ENCODE measurements at places on chromosomes 1 and 21.
A peak's percentile ranks its signal among the peaks of the same experiment; 100 is the strongest.

GRCh38 chr1:8011923-8012858 lies 13.9 kb downstream of the ERRFI1 start:
- DNase-seq: no peak

DNA sequence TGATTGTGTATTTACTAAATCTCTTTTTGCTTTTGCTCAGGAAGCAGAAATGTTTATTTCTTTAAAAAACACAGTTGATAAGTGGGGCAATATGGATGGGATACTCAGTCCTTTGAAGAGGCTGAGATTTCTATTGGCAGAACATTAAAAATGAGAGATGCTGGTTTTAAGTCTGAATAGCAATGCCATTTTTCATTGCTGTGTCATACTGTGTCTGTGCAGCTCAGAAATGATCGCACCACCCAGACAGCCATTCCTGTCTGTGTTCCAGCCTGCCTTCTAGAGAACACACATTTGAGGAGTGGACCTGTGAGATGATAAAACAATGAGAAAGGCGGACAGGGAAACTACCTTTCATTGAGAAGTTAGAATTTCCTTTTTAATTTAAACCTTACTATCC lies 231.2 kb upstream of the USP24 start:
- no peak for DNase-seq

DNA sequence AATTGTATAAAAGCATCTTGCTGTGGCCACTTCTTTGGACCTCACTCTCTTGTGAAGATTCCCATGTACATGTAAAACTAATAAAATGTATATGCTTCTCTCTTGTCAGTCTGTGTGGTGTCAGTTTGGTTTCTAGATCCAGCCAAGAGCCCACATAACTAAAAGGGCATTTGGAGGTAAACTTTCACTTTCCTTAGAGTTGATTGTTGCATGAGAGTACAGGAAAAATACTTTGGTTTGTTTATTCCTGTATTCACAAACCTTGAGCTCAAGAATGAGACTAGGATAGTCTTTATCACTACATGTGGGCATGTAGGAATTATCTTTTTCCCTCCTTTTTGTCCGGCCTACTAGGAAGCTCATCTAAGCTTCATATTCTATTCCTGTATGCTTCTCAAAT lies 50.9 kb downstream of the KCTD3 start:
- no peak for DNase-seq

DNA sequence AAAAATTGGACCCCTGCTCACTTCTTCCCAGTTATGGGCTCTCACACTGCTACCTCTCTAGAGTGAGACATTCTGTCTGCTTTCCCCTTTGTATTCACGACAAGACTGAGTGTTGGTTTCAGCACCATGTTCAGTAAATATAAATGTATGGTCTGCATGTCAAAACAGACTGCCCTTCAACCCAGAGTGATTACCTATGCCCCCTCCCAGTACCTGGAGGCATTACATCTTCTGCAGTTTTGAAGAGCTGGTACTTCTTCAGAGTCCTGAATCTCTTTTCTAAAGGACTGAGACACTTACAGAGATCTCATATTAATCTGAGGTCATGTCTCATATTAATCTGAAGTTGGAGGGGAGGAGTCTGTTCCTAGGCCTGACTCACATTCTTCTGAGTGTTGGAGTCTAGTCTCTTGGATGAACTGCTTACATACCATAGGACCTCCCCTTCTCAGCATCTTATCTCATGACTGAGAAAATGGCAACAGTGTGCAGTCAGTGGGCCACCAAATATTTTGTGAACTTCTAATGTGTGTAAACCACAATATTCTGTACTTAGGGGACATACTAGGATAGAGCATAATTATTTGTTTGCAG lies 80.3 kb downstream of the RGL1 start:
- DNase-seq: no peak

DNA sequence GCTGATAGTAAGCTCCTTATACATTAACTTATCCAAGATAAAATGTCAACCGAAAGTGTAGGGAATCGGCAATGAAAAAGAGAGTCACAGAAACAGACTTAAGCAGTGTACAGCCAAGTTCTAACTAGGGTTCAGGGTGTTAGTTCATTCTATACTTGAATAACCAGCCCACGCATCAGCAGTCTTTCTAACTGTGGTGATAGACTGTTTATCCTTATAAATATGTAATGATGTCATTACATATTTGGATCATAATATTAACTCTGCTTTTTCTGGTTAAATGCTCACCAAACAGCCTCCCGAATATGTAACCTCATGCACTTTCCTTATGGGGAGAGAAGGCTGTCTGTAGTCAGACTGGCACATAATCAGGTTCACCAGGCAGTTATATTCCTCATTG lies 11.0 kb downstream of the HMCN1 start:
- no peak for DNase-seq

- DNase-seq: peak; percentile 62
These were observed at the start of gene CAMSAP2 for GRCh38 chr1:200738327-200738948. Gene CAMSAP2, plus strand, starts transcription at chr1:200738893. Its CDS starts 935 bp downstream, at chr1:200739828.

DNA sequence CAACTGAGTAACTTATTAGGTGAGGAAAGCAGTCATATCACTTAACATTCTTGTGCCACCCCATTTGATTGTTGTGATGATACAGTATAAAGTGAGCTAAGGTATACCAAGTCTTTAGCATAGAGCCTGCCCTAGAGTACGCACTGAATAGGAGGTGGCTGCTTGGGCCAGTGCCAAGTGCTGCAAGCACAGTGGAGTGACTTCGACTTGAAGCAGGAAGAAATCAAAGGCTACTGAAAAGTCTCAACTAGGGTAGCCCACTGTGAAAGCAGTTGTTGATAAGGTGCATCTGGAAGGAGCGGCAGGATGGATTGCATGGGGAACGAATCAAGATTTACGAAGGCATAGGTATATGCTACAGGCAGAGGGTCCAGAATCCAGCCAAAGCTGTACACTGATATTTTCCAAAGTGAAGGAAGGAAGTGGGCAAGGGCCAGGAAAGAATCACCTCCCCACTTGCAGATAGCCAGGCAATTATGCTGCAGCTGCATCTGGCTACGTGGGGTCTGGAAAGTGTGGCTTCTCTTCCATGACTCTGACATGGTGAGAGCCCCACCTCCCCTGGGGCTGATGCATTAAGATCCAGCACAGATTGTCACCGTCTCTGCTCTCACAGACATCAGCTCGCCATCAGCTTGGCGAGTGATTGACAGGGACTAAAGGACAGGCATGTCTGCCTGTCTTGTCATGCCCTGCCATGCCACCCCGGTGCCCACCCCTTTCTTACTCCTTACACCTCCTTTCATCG lies 287.0 kb upstream of the PLXNA2 start:
- no peak for DNase-seq

DNA sequence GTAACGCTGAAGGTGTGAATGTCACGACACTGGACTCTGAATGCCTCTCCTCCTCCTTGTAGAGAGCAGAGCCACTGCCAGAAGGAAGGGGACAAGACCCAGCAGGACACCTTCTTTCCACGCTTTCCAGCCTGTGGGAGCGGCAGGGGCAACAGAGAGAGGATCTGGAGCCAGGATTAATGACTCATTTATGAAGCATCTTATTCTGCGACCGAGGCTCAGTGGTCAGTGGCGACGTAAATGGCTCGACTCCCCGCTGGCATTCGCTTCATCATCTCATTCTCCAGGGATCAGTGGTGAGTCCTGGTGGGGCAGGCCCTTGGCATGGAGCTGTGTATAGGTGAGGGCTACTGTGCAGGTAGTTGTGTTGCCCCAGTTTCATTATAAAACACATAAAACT lies 4.6 kb downstream of the SLC37A1 start:
- no peak for DNase-seq

DNA sequence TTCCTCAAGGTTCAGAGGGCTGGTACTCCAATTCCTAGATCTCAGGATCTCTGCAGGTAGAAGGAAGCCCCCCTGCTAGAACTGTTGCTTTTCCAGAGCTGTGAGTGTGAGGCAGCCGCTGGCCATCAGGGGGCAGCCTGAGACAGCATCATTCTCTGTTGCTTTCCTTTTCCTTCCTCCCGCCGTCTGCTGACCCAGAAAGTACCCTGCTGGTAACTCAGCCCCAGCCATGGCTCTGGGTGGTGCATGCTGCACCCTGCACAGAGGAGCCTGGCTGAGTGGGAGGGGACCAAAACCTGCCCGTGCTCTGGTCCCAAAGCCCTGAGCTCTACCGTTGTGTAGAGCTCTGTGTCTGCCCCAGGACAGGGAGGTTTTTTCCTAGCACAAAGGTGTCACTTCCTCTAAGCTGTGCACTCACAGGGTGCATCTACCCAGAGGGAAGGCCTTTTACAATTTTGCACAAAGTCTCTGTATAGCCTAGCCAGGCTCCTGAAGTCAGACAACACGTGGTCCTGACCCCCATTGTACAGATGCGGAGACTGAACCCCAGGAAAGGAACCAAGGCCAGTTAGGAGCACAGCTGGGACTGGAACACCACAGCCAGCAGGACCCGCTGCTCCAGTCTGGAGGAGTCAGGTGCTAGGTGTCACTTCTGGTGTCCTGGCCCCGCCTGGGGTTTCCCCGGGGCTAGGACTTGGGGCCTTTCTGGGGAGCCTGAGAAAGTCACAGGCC lies 5.6 kb upstream of the FAM131C start:
- peak; percentile 26 for DNase-seq

- no peak for DNase-seq
These were observed 12.5 kb downstream of the CSDE1 start for GRCh38 chr1:114745291-114745690.

GRCh38 chr1:27026621-27027574 lies 14.2 kb upstream of the TENT5B start:
- no peak for DNase-seq

DNA sequence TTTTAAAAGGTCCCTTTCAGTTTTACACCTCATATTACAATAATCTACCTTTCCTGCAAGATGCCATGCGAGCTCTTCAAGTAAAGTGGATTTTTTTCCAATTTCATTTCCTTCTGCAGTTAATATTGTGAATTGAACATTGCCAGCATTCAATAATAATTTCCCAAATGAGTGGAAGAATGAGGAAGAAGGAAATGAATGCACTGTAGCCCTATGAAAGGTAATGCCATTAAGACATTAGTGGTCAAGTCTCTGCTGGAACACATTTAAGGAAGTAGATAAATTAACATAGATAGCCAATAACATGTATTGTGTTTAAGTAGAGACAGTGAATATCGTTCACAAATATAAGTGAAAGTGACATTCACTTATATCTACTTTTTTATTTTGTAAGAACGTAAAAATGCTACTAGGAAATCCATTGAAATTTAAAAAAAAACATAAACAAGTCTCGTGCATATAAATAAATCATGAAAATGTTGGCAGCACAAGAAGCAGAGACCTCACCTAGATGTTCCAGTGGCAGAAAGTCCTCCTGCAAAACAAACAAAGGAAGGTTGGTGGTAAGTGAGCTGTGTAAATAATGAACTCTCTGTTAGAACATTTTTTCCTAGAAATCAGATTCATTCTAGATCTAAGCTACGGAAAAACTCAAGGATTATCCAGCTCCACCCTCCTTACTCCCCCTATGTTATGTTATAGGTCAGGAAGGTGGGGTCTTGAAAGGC lies 17.7 kb downstream of the FCRL3 start:
- no peak for DNase-seq

GRCh38 chr1:117959364-117959763 lies 29.8 kb downstream of the WDR3 start:
- DNase-seq: no peak

DNA sequence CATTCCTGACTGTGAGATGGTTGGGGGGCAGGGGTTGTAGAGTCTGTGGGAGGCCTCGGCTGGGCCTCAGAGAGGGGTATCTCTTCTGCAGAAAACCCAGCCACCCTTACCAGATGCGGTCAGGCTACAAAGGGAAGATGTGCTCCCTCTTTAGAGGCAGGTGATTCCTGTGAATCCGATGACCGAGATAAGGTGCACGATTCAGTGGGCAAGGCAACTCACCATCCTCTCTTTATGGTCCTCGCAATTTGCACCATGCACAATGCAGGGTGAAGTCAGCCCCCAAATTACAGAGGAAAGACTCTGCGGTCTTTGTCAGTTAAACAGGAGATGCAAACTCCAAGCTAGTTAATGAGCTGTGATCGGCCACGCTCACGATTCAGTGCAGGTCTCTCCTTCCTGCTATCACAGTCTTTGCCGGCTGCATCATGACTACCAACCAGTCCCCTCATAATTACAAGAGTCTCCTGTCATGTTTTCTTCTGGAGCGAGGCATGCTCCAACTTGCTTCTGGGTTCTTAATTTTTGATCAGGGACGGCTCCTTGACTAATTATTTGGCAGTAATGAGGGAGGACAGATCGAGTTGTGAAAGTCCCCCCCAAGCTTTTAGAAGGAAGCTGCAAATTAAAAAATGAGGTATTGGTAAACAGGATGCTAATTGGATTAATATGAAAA lies 12.5 kb downstream of the TP73 start:
- no peak for DNase-seq

- no peak for DNase-seq
These were observed 376.9 kb downstream of the HHIPL2 start for GRCh38 chr1:222171005-222171404.

- DNase-seq: no peak
These were observed 566 bp upstream of the PAQR7 start for GRCh38 chr1:25875856-25876692.

DNA sequence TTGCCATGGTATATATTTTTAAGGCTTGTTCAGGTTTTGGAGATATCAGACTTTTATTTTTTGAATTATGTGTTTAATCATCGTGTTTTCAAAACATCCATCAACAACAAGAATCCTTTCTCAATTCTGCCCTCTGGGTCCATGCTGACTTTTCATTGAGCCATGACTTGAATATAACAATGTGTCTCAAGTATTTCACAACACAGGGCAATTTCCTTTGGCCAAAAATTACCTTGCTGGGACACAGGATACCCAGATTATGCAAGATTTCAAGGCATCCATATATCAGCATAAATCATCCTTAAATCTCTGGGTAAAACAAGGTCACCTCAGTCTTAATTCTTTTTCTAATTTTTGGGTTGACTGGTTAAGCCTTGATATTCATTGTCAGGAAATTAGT lies 411.2 kb upstream of the USP24 start:
- DNase-seq: no peak

GRCh38 chr1:8745749-8746390 lies 71.6 kb downstream of the RERE start:
- no peak for DNase-seq

DNA sequence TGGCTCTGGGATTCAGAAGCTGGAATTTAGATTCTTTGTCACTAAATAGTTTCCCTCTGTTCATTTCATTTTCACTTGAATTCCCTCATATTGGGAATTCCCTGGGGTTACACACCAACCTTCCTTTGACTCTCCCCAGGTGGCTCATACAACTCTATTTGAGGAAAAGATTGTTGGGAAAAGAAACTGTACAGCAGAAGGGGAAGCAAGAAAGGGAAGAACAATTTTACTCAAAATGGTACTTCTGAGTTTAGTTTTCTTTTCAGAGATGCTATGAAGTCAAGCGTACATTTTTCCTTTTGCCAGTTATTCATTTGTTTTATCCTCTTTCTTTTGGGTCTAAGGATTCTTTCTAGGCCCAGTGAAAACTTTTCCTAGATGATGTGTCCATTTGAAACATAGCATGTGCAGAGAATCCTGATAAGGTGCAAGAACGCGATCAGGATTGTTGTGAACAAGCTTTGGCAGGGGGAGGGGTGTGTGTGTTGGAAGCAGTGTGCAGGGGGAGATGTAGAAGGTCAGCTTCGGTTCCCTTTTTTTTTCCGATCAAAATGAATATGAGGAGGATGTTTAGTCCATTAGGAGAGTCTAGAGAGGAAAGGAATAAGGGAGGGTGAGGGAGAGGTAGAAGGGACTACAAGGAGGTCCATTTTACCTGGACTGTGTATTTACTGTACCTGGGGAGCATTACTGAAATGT lies 26.8 kb upstream of the CD1D start:
- no peak for DNase-seq

GRCh38 chr21:37266515-37267221 lies 466 bp downstream of the VPS26C start:
- DNase-seq: no peak

- no peak for DNase-seq
These were observed 44.1 kb upstream of the KCND3 start for GRCh38 chr1:112033439-112034120.

All from pulmonary artery endothelial cell (primary cell).